RCC 7860 (cell line): ENCODE measurements at places on chromosomes 5 and 9.

- no peak for DNase-seq
Observed at GRCh38 chr9:21656776-21657674, 145.4 kb upstream of the MTAP start.

GRCh38 chr5:76819851-76820525 is 1.2 kb downstream of the F2RL1 start:
- no peak for DNase-seq

- DNase-seq: no peak
Observed at GRCh38 chr9:2771661-2772060, 54.4 kb downstream of the KCNV2 start.

DNA sequence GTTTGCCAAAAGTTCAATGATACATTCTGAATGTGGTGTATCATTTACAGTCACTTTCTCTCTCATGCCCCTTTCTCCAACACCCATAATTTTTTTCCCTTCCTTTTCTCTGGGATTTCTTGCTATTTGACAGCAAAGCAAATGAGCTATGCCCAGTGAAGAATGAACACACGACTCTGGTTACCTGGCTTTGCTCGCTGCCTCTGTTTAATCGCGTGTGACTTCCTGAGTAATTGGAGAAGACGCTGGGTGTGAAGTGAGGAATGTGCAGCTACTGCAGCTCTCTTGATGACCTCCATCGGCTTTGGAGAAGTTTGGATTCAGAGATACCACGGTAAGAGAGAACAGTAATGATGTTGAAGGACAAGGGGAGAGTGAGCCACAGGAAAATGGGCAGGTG is 651.8 kb downstream of the KIF4B start:
- no peak for DNase-seq

DNA sequence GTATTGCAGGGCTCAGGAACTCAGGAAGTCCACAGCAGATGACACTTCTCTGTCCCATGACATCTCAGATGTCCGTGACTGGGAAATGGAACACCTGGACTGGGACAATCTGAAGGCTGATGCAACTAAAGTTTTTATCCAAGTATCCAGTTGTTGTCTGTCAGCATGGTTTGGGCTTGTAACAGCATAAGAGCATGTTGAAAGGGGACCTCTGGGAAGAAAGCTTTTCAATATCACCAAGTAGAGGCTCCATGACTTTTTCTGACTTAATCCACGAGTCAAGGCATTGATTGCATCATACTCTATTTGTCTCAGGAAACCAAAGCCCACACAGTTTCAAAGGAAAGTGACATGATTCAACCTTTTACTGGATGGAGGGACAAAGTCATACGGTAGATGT is 807.7 kb downstream of the MTRR start:
- no peak for DNase-seq

GRCh38 chr5:88203981-88204750 is 64.5 kb downstream of the TMEM161B start:
- no peak for DNase-seq
